ENCODE measurements at places on chromosomes 2 and 18. TPM values are rescaled to one million over a fixed set of nuclear protein-coding genes. Genes with fewer than 3 reads are reported as not detected.

DNA sequence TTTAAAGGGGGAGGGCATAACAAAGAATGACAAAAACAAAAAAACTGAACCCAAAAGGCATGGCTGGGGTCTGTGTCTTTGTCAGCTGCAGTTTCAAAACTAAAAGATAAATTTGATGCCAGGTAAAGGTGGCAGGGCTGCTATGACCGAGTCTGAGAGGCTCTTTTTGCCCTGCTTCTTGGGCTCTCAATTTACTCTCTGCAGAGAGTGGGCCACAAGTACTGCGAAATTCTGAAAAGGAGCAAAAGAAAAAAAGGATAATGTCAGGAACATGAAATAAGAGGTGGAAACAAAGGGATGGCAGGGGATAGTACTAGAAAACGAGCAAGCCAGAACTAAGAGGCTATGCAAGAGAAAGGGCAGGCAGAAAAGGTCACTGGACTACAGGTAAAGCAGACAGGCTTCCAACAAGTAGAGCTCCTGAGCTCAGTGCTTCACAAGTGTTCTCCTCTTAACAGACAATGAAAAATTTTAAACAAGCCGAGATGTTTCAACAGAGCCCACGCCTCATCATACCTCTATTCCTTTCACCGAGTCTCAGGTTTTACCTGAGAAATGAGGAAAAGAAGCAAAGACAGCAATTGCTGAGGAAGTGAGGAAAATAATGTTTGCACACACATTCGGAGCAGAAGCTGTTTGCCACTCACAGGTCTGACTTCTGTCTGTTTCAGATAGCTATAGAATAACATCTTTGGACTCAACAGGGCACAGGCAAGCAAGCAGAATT lies 7.3 kb downstream of the IRS1 start:
- no peak for DNase-seq

GRCh38 chr2:159249990-159250715 lies 36.4 kb downstream of the WDSUB1 start:
- peak; percentile 90 for DNase-seq

GRCh38 chr2:8840475-8841091 lies 3.2 kb upstream of the KIDINS220 start:
- DNase-seq = no peak

DNA sequence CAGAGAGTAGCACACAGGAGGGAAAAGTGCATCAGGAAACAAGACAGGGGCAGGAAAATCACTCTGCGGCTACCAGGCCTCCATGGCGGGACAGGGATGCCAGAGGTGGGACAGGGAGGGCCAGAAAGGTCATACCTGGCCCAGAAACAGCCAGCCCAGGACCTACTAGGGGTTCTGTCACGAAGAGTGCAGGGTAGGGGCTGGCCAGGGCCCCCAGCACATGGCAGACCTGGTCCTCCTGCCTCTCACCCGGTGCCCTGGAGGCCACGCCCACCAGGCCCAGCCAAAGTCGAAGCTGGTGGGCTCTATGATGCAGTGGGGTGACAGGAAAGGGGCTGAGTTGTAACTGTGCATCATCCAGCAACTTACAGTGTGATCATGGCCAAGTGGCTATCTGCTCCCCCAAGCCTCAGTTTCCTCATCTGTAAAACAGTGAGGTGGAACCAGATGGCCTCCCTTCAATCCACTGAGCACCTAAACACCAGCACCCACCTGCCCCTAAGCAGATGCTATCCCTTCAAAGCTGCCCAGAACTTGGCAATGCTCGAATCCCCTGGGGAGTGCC lies 10.6 kb downstream of the CYP26B1 start:
- DNase-seq = no peak

GRCh38 chr2:15732341-15733077 lies 140.8 kb downstream of the DDX1 start:
- DNase-seq = no peak

GRCh38 chr2:60368456-60368855 lies 185.0 kb downstream of the BCL11A start:
- no peak for DNase-seq

FSHR gene
- not detected for total RNA-seq

DNA sequence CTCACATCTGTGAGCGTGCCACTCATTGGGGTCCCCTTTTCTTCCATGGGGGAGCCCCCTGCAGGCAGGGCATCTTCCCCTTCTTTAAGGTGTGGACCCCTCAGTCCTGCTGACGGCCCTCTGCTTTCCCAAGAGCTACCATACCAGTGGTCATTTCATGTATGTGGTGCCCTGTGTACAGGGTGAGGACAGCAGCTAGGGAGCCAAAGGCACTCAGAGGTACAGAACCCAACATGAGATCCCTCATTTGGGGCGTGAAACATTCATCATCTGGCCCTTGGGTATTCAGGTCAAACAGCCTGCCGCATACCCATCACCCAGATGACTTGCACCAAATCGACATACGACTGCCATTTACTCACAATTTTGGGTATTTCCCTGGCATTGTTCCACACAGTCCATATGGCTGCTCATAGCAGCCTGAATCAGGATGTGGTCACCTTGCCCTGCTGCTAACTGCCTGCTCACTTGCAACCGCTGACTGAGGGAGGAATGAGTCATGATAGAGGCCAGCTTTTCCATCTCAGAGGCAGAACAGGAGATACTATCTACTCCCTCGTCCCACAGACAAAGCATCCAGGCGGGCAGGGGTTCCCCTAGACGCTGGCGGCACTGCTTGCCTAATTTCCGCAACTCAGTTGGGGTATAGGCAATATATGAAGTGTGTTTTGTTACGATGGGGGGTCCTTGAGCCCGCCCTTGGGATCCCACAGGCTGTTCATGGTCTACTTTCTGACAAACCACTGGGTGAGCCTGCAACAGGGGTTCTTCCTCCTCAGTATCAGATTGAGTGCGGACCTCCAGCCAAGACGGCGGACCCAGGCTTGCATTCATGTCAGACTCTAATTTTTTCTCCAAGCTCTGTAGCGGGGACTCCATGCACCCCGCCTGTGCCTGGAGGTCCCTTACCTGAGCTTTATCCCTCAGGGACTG lies 228.6 kb downstream of the SATB2 start:
- DNase-seq = peak; percentile 87

DNA sequence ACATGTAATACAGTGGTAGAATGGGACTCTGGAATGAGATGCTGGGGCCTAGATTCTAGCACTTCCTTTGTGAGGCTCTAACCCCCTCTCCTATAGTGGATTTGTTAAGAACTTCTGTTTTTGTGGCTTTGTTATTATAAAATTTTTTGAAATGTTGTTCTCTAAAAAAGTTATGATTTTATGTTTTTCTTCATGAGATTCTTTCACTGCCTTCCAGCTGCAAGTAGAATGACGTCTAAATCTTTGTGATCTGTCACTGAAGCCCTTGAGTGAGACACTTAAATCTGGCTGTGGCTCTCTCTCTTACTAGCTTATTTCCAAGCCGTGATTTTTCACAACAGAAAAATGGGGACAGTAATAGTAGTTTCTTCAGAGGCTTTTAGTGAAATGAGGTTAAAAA lies 1.6 kb downstream of the CASP8 start:
- no peak for DNase-seq

DNA sequence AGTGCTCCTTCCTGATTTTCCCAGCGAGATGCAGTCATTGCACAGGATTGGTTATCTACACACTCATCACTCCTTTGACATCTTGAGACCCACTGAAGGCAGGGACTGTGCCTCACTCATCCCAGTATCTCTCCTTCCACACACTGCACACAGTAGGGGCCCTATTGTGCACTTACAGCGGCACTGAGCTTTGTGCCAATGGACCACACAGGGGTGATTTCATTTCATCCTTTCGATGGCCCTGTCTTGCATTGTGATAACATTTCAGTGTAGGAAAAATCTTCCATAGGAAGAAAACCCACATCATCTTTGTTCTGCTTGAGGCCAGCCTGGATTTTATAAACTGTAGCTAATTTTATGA lies 11.0 kb upstream of the LRRFIP1 start:
- no peak for DNase-seq

FNDC4 gene
- 28.2 TPM for total RNA-seq

- DNase-seq = no peak
Observed at GRCh38 chr2:133097666-133098065, 427.7 kb upstream of the LYPD1 start.

- no peak for DNase-seq
Observed at GRCh38 chr2:142472382-142472781, 341.6 kb upstream of the LRP1B start.

IGFBP5 gene
- 51.7 TPM for total RNA-seq

DNA sequence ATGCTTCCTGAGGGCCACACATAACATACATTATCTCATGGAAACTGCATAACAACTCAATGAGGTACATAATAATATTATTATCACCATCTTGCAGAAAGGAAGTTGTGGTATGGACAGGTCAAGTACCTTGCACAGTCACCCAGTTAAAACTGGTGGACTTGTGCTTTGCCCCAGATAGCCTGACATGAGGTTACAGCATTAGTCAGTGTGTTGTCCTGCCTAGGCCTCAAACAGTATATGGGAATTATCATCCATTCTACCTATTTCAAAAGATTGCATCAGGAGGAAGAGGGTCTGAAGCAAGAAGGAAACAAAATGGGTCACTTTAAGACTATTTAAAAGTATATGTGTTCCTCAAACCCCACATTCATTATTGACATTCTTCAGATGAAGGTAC lies 5.4 kb upstream of the ANTXR1 start:
- no peak for DNase-seq

- DNase-seq = no peak
Observed at GRCh38 chr2:21165350-21165749, 41.6 kb downstream of the TDRD15 start.

- DNase-seq = no peak
Observed at GRCh38 chr2:54604871-54605270, 118.6 kb upstream of the EML6 start.

DNA sequence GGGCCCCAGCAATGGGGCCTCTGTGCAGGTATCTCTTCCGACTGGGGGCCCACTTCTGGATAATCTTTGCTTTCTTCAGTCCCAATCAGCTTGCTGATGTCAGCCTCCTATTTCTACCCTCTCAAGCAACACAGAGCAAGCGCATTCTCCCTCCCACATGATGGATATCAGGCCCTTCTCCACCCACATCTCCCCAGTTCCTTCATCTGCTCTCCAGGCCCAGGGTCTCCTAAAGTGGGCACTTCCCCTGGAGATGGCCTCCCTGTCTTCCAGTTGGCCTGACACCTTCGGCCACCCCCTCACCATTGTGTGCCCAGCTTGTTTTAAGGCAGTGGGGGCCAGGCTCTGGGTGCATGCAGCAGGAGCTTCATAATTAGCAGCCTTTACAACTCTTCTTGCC lies 96.6 kb upstream of the MCFD2 start:
- DNase-seq = no peak

DNA sequence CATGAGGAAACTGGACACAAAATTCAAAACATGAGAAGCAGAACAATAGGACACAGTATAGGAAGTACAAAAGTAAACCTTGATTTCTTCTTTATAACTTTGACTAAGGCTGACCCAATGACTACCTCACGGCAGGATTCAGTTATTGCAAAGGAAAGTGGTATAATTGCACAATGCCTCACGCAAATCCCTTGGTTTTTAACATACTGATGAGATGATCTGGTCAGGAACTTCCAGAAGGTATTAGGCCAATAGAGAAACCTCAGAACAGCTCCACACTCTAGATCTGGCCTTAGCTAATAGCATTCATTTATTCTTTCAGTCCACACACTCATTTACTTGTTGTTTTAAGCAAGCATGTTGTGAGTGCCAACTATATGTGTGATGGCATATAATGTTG lies 1526.9 kb upstream of the ACVR2A start:
- no peak for DNase-seq

DNA sequence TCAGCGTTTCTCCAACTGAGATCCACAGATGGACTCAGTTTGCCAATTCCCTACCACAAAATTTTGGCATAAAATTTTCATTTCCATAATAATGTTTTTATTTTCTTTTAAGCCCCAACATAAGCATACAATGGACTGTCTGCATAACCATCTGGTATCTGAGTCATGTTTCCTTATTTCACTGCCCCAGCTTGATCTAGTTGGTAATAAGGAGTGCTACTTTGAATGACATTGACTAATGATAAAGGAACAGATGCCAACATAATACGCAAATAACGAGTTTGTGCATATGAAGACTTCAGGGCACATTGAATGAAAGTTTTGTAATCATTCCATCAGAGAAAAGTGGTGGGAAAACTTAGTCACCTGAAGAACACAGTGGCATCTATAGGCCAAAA lies 8.8 kb upstream of the MBD2 start:
- no peak for DNase-seq

DNA sequence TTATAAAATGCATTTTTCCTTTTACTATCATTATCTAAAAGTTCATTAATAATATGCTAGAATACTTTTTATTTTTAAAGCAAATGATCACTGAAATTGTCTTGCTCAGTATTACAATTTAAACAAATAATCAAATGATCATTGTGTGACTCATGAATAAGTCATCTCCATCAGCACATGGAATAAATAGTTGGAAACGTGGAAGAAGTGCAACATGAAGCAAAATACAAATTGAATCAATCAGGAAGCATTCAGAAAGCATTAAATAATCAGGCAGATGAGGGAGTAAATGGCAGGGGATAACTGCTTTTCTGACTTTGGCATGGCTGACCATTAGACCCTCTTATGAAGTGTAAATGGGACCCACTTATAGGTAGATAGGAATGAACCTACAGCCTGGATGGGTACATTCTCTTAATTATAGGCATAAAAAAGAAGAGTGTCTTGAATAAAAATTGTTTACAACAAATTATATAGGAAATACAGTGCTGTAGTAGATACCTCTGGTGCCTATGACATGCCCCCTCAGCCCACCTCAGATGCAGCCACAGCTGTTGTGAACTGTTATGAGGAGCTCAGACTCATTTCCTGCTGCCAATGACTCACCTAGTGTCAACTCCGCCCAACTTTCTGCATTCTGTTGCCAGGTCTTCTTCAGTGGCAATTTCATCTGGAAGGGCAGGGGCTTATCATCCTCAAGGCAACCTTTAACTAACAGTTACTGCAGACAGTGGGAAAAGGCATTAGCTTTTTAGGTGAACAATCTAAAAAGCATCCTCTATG lies 936.0 kb downstream of the TRIB2 start:
- peak; percentile 12 for DNase-seq

GRCh38 chr2:203804764-203805485 lies 62.6 kb upstream of the CTLA4 start:
- no peak for DNase-seq

- no peak for DNase-seq
Observed at GRCh38 chr2:69304656-69305055, 82.4 kb downstream of the GFPT1 start.

DNA sequence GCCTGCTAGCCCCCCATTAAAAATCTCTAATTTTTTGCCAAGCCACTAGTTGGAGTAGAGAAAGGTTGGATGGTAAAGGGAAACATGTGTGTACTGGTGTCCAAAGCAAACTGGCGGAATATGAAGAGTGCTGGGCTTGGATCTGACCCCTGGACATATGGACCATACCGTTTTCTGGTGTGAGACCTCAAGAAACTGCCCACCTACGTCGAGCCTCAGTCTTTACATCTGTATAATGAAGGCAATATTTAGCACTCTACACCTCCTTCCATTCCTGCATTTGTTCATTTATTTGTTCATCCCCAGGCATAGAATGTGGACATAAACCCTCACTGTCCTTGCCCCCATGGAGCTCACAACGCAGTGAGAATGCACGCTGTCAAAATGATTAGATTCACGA lies 142.4 kb downstream of the RHBDD1 start:
- DNase-seq = no peak

- DNase-seq = no peak
Observed at GRCh38 chr2:158723181-158723838, 71.8 kb upstream of the DAPL1 start.

GRCh38 chr2:186772579-186772978 lies 76.4 kb downstream of the ZSWIM2 start:
- DNase-seq = no peak

Data from kidney epithelial cell (primary cell).